ENCODE measurements at places on chromosomes 4 and X.

DNA sequence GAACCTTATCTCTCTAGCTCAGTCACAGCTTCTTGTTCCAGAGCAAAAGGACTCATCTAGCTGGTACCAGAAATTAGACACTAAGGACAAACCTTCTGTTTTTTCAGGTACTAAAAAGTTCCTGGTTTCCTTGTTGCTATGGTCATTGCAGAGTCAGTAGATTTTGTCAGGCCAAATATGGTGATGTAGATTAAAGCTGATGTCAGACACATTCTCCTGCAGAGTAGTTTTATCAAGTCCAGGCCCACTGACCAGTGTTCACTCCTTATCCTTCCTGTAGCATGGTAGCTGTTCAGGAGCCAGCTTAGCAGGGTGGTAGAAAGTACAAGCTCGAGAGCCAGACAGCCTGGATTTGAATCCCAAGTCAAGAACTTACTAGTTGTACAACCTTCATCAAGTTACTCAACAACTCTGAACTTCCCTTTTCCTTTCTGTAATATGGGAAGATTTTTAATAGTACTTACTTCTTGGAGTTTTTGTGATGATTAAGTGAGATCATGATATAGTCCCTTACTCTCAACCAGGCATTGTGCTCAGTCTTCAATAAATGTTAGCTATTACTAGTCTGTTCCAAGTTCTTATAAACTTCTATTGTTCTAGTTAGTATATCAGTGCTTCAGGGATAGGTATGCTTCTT, 17.9 kb downstream of the OCRL start:
- no peak for DNase-seq

DNA sequence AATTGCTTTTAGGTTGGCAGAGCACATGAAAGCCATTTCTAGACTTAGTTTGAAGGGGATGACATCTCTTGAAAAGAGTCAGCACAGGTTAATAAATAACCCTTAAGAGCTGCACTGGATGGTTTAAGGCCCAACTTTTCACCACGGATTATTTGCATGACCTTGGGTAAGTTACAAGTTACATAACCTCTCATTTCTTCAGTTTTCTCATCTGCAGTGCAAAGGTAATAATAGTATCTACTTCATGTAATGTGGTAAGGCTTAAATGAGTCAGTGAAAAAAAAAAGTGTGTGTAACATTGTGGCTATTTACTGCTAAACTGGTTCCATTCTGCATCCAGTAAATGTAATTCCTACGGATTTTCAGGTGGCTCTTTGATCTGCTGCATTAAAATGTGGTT, 715.8 kb downstream of the CCSER1 start:
- no peak for DNase-seq

DNA sequence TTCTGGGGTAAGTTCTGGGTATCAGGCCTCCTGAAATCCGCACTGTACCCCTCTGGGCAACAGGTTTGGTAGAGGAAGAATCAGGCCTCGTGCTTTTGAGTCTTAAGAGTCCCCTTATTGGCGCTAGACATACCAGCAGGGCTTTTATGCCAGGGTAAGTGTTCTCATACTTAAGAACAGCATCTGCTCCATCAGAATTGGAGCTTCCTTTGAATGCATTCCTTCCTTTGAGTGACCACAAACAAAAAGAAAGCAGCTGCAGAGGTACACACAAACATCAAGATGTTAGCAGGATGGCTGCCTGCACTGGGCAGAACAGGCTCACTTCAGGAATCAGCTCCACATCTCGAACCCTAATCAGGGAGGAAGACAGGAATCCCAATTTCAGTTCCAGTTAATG, 156.8 kb downstream of the MGST2 start:
- DNase-seq = no peak

GRCh38 chr4:172096786-172097185, 283.6 kb downstream of the GALNTL6 start:
- no peak for DNase-seq

DNA sequence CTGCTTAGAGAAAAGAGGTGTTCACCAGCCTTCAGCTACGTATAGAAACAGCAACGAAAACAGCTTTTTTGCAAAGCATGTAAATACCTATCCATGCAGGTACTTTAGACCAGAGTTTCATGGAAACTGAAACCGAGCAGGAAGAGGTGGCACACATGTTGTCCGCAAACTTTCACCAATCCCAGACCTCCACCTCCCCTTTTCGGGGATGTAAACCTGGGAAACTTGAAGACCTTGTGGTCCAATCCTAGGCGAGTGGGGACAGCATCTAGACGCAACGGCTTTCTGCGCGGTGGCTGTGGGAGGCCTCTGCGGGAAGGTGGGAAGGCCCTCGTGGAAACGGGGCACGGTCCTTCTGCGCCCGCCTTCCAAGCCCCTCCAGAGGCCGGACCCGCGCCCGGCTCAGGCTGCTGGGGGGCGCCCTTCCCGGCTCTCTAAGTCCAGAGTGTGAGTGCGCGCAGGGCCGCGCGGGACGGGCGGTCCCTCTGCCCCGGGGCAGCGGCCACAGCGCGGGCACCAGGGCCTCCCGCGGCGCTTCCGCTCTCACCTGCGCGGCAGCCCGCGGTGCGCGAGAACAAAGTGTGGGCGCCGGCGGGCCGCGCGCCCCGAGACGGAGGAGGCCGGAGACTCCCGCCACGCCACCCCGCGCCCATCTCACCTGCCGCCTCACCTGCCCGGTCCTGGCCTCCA, 830 bp upstream of the SHROOM2 start:
- DNase-seq = no peak

GRCh38 chr4:158125310-158125709, 47.5 kb downstream of the GASK1B start:
- no peak for DNase-seq

DNA sequence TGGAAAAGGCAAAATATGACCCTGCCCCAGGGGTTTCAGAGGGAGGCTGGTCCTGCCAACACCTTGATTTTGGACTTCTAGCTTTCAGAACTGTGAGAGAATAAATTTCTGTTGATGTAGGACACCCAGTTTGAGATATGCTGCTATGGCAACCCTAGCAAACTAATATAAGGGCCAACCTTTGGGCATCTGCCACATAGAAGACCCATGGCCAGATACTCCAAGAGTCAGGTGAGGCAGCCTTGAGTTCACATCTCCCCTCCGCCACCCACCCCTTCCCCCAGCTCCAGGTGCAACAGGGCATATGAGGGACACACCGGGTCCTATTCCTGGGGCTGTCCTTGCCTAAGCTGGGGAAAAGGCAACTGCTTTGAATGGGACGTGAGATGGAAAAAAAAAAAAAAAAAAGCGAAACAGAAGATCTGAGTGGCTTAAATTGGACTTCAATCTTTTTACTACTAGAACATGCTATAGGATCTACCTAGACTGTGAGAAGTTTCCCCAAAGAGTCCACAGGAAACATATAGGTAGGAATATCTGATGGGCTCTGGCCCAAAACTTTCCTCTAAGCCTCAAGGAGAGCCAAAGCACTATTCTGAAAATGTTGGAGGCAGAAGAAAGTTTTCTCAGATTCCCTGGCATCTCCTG, 56.5 kb upstream of the PROM1 start:
- DNase-seq = no peak

DNA sequence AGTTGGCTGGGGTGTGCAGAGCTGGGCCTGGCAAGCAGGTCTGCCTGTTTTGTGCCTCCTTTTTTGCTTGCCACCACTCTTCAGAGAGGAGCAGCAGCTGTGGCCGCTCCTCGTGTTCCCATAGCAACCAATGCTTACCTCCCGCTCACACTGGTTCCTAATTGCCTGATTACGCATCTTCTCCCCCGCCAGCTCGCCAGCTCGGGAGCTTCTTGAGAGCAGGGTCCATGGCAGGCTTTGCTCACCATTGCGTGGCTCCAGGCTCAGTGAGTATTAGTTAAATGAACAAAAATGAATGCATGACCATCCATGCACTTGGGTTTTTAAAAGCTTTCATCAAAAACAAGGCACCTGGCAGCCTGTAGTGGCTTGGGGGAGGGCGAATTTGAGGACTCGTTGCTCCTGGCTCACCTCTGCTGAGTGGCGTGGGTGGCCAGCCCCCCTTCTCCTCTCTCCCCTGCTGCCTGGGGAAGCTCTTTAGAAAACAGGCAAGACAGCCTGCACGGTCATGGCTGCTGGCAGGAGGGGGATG, 14.2 kb upstream of the PJA1 start:
- DNase-seq = peak; percentile 76

- DNase-seq = peak; percentile 63
These were observed 877 bp upstream of the SLC16A2 start for GRCh38 chrX:74420196-74421035.

DNA sequence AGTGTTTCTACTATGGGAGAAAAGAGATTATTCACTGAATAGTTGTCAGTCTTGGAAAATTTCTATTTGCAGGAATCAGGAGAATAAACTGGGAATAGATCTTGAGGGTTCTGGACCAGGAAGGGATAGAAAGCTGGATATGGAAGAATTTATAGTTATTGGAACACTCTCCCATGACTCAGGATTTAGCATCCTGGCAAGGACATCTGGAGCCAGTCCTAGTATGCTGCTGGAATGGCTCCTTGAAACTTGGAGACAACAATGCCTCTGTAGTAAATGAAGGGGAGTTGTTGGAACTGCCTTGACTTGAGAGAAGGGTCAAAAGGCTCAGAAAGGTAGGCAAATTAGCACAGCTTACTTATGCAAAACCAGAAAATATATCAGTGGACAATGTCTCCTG, 23.5 kb upstream of the THOC2 start:
- DNase-seq = no peak

DNA sequence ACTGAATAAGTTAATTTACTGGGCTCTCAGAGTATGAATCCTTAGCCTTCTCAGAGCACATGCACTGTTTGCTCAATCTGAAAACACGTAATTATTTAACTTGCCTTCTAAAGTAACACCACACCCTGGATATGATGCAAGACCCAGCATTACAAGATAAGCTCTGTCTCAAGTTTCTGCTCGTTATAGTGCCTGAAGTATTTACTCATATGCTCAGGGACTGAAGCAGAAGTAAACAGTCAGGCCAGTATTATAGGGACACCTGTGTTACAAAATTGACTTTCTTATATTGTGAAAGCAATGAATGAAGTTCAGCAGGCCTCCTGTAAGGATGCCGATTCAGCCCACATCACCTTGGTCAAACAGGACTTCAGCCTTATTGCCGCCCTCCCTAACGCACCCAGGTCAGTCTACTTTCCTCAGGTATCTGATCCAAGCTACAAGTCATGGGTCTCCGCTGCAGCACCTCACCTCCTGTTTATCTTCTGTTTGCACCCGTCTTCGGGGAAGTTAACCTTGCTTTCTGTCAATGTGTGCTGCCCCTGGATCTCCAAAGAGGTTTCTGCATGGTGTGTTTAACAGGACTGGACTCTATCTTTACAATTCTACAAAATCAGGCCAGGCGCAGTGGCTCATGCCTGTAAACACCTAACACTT, 42.8 kb upstream of the KLF3 start:
- DNase-seq = no peak

DNA sequence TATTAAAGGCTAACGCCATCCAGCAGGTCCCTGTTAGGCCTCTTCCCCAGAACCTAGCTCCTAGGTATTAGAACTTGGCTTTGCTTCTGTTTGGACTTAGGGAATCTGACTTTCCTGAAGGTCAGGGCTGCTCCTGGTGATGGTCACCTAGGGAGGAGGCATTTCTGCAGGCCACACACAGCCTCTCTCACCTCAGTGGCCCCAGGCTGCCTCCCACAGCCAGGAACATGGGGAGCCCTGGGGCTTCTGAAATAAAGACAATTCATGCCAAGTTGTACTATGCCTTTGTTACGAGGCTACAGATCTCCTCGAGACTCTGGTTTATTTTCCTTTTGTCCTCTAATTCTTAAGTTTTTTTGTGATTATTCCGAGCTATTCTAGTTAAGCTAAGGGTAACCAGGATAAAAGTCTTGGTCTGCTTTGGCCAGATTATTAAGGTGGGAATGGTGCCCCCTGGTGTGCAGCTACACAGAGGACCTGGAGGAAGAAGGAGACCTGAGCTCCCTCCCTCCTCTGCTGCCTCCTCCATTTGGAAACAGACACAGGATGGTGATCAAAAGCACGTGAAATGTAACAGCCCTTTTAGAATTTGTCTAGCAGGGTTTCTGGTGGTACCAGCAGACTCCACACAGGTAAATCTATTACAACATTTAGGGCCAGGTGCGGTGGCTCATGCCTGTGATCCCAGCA, 131.0 kb downstream of the DCLK2 start:
- peak; percentile 65 for DNase-seq

GRCh38 chrX:119880076-119880475, 8.4 kb downstream of the NDUFA1 start:
- DNase-seq = no peak

- no peak for DNase-seq
These were observed 237.2 kb downstream of the SPATA18 start for GRCh38 chr4:52288212-52288855.

GRCh38 chrX:147602176-147602696, 309.5 kb upstream of the FMR1 start:
- DNase-seq = peak; percentile 2

DNA sequence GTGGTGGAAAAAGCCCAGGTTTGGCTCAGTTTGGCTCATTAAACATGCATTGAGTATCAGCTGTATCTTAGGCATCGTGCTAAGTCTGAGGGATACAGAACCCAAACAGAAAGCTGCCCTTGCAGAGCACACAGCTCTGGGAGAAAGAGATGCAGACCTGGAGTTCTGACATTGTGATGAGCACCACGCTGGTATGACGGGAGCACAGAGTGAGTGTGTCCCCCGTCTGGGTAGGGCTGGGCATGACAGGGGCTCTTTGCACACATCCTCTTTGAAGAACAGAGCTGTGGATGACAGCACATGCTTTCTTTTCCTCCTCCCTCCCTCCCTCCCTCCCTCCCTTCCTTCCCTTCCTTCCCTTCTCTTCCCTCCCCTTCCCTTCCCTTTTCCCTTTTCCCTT, 52.2 kb downstream of the CLCN4 start:
- no peak for DNase-seq

GRCh38 chrX:113287761-113288160, 447.1 kb upstream of the AMOT start:
- no peak for DNase-seq

GRCh38 chr4:78019414-78019813, 37.7 kb upstream of the FRAS1 start:
- DNase-seq = no peak
